ENCODE measurements at places on chromosomes 6 and 20.

- DNase-seq = no peak
These were observed 1.4 kb downstream of the C6orf132 start for GRCh38 chr6:42140756-42141602.

DNA sequence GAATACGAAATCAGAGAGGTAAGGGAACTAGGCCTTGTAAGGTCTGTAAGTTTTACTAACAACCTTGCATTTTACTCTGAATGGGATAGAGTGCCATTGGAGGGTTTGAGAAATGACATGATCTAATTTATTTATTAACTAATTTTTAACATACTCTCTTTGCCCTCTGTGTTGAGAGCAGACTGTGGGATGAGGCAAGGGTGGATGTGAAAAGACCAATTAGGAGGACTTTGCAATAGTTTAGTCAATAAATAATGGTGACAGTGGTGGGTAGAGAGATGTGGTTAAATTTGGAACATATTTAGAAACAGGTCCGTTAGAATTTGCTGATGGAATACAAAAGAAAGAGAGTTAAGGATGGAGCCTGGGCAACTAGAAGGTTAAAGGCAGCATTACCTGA, 60.0 kb downstream of the MKKS start:
- no peak for DNase-seq

GRCh38 chr6:34154668-34155447, 9.0 kb upstream of the GRM4 start:
- no peak for DNase-seq

- no peak for DNase-seq
These were observed 21.2 kb downstream of the CLVS2 start for GRCh38 chr6:123017104-123017682.

DNA sequence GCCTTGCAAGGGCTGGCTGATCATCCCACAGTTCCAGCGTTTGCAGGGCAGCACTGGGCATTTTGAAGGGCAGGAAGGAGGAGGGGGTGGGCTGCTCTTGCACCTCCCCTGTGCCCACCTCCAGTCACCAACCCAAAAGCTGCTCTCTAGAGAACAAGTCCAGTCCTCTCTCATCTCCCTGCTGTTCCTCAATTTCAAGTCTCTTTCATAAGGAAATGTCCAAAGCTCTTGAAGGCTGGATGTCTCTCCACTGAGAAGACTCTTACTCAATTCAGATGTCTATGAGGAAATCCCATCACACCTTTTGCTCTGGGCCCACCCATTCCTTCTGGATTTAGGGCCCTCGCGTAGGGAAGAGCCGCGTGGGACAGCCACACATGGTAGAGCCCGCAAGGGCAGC, 31.7 kb downstream of the WRNIP1 start:
- DNase-seq = no peak

- no peak for DNase-seq
These were observed 9.3 kb upstream of the KCNK15 start for GRCh38 chr20:44736170-44737021.

Measured in cerebellar nuclear complex (tissue), 1 donor.